B cell (primary cell): ENCODE measurements at places on chromosomes 16 and 17.
A peak's percentile ranks its signal among the peaks of the same experiment; 100 is the strongest.

DNA sequence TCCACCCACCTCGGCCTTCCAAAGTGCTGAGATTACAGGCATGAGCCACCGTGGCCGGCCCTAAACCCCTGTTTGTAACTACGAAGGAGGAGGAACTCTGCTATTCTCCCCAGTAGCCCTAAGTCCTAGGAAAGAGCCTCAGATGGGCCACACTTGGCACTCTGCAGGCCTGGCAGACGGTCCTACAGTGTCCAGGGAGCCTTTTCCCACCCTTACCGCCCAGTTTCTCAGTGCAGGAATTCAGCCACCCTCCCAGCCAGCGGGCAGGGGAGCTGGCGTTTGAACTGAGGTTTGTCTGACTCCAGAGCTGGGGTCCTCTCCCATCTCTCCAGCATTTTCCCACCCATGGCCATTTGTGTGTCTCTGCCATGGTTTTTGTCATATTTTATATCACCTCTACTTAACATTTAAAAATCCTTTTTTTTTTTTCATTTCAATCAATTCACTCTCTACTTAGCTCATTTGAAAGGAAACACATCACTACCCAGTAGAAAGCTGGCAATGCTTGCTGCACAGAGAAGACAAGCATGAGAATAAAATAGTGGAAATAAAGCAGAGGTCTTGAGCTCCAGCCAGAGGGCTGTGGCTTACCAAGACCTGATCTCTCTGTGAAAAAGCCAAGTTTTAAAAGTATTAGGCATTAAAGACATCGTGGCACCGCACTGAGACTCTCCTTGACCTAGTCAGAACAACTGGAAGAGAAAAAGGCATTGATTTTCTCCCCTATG, 34.9 kb downstream of the BCO1 start:
- no peak for DNase-seq

DNA sequence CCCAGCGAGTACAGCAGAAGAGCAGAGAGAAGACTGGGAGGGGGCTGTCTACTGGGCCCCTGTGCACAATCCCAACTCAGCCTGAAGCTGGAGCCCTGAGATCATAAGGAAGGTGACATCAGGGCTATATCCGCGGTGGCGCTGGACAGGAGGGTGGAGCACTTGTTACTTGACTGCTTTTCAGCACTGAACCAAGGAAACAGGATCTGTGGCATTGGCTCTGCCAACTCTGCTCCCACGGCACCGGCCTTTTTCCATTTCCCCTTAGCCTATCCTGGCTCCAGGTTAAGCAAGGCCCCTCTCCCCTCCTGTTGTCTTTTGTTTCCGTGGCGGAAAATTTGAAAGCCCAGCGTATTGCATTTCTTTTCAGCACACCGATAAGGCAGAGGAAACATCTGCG, 125.0 kb upstream of the IRX3 start:
- DNase-seq: no peak

DNA sequence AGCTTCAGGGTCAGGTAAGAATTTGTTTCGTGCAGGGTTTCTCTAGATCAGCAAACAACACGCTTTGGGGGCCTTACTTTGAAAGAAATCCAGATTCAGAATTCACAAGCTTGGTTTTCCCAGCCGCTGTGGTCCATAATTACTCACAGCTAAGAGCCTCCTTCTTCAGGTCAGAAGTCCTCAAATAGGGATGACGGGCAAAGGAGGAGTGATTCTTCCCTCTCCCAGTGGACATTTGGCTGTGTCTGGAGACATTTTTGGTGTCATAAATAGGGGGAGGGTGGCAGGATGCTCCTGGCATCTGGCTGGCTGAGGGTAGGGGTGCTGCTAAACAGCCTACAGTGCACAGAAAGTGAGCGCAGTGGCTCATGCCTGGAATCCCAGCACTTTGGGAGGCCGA, 48.6 kb upstream of the USP7 start:
- no peak for DNase-seq

DNA sequence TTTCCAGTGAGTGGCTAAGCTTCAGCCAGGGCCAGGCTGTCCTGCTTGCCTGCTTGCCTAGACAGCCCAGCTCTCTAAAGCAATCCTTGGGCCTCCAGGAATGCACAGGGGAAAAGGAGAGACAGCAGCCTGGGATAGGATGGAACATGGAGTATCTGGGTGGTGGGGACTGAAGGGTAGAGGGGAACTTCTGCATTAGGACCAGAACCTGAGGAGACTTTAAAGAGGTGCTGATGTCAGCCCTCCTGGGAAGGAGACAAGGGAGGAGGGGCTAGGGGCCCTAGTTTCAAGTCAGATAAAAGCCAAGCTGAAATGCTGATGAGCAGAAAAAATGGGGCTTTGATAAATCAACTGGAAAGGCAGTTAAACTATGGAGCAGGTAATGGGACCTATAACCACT, 1.8 kb downstream of the HOXB7 start:
- DNase-seq: no peak

GRCh38 chr17:4533523-4534504, 21.4 kb downstream of the MYBBP1A start:
- no peak for DNase-seq

DNA sequence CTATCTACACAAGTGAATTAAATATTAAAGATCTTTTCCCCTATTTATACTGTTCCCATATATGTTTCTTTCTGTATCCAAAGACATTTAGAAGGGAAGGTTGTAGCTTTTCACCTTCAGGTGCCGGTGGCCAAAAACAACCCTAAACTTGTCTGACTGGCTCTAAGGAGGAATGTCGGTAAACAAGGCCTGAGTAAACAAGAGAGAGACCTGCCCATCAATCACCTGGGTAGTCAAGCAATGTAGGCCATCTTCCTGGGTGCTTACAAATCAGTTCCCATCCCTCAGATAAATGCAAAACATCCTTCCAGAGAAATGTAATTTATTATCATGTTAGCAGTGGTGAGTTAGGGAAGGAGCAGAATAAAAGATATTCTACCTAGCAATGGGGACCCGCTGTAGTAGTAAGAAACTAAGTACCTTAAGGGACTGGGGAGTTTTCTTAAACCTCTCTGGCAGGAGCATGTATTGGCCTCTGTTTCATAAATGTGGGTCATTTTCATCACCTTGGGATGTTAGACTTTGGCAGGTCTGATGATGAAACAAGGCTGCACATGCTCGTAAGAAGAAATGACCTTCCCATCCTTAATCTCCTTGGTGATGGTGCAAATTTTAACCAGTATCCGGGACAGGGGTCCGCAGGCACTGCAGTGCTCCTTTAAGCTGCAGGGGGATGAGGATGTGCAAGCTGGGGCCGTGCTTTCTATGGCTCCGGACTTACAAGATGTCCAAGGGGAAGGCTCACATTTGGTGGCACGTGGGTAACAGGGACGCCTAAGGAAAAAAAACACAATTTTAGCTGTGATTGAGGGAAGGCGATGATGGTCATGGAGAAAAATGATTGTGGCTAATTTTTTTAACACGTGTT, 8.4 kb downstream of the KRT39 start:
- DNase-seq: no peak

DNA sequence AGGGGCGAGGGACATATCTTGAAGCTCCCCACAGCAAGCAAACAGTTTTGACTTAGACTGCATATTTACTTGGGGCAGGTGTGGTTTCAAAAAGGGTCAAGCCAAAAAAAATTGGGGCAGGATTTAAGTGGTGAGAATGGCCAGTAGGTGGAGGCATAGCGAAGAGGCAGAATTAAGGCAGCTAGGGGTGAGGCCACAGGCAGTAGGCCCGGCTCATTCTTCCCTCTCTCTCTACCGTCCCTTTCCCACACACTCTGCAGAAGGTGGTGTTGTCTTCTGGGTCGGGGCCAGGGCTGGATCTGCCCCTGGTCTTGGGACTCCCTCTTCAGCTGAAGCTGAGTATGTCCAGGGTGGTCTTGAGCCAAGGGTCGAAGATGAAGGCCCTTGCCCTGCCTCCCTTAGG, 2.6 kb downstream of the SHBG start:
- peak; percentile 61 for DNase-seq

- DNase-seq: no peak
These were observed 1.8 kb upstream of the CSNK1D start for GRCh38 chr17:82275326-82275725.

DNA sequence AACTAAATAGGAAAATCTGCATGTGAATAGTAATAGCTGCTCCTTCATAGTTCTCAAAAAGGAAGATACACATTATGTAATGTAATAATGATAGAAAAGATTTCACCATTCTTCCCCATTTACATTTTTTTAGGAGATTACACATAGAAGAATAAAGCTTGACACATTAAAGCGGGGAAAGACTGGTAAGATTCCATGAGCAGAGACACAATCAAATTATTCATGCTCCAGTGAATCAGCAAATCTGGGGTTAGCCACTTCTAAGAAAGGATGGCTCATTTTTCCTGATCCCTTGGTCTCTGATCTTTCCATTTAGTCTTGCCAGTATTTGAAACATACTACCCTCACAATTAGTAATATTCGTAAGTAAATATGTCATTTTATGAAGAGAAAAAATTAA, 81.9 kb downstream of the CA4 start:
- no peak for DNase-seq

GRCh38 chr17:337453-337852, 15.2 kb downstream of the RPH3AL start:
- no peak for DNase-seq

GRCh38 chr16:88013091-88013609, 61.9 kb downstream of the BANP start:
- DNase-seq: no peak

DNA sequence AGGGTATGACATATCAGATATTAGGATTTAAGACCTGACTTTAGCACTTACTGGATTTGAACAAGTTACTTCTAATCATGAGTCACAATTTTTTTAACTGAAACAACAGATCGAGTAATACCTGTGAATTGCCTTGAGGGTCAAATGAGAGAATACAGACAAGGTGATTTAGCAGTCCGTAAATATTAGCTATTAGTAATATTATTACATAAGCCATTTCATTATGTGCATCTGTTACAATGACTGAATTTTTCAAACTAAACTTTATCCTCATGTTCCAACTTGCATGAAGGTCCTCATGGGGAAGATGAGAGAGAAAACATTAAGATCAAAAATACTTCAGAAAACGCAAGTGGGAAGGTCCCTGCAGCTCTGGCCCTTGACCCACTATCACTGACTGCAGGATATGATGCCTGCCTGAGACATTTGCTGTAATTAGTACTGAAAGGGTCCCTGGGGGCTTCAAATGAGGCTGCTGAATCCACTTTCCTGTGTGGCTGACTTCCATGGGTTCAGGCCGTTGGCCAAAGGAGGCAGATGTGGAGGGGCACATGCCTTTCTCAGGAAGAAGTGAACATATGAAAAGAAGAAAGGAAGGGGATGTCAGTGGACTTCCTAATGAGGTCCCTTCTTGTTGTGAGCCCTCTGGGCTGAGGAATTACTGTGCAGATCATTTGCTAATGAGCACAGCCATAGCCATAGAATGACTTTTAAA, 441.7 kb downstream of the CDH11 start:
- no peak for DNase-seq

GRCh38 chr16:35364263-35364662, 1904.9 kb downstream of the TP53TG3F start:
- no peak for DNase-seq

DNA sequence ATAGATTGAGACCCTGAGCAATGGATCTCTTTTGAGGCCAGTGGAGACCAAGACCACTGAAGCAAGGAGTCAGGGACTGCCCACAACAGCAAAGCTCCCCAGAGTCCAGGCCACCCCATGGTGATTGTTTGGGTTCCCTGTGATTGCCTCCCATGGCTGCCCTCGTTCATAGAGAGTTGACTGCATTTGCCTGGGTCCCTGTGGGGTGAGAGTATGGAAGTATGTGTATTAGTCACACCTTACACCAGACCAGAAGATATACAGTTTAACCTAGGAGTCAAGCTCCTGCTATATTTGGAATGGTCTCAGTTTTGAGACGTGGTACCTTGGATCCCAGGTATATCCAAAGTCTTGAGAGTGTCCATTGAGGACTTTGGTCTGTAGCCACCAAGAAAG, 20.2 kb downstream of the HLF start:
- no peak for DNase-seq

DNA sequence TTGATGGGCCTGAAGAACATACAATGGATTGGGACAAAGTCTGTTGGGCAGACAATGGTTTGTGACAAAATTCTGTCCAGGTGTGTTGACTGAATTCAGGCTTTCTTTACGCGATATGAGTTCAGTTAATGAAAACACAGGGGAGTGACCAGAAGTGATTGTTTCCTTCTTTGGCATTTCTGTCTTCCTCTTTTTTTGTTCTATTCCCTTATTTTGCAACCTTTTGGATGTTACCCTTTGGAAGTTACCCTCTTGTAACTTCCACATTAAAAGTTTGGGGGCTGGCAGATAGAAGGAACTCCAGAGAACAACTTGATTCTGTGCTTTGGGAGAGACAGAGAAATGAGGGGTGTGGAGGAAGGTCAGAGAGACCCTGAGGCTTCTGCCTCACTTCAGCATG, 126.7 kb downstream of the PITPNC1 start:
- no peak for DNase-seq

GRCh38 chr16:9761870-9762269, 420.4 kb downstream of the GRIN2A start:
- DNase-seq: no peak

DNA sequence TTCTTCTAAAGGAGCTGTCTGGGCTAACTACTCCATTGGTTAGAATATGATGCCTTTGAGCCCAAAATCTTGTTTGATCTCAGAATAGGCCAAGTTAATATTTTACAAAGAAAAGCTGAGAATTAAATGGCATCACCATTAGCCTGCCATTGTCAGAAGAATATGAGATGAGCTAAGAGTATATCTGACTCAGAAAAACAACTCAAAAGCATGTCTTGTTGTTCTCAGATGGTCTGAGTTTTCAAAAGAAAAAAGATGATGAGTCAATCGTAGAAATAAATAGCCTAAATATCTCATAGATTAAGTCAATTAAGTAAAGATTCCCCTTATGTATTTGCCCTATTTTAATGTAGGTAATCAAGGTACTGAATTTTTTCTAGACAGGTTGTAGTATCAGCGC, 197.1 kb upstream of the TBX2 start:
- DNase-seq: no peak

DNA sequence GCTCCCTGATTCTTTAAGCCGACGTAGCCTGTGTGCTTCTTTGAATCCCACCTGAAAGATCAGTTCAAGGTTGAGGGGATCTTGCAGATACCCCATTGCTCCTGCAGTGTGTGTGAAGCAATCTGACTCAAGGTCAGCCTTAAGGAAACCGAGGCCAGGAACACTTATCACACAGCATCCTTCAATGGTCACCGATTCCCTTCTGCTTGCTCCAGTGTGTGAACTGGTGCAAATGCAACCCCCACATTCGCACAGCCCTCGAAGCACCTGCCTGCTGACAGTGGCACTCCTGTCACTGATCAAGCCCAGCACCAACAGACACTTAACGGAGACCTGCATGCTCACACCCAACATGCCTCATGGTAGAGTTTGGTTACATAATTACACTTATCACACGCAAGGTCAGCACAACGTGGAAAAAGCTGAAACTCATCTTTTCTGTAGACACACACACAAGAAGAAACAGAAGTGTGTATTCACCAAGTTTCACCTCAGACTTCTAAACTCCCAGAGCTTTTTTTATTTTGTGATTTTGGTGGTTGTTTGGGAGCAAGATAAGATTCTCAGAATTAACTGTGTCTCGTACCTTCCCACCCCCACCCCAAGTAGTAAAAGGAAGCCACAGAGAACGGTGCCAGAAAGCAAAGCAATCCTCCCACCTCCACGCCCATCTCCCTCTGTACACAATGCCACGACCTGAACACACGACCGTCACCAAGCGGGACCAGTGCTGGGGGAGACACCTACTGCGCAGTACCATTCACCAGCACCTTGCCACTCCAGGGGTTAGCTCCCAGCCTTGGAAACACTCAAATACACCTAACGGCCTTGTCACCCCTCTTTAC, 37.2 kb downstream of the LITAFD start:
- DNase-seq: no peak

- no peak for DNase-seq
These were observed 67.5 kb downstream of the SEC14L1 start for GRCh38 chr17:77208217-77208808.

GRCh38 chr16:51553910-51554309, 402.8 kb upstream of the SALL1 start:
- DNase-seq: no peak
